T-cell (primary cell): ENCODE measurements at places on chromosomes 1 and 21. TPM values are rescaled to one million over a fixed set of nuclear protein-coding genes. Genes with fewer than 3 reads are reported as not detected.

HCRTR1 gene
- total RNA-seq: not detected

A3GALT2 gene
- total RNA-seq: not detected

RNU1-4 gene
- total RNA-seq: 3,650 TPM

DNA sequence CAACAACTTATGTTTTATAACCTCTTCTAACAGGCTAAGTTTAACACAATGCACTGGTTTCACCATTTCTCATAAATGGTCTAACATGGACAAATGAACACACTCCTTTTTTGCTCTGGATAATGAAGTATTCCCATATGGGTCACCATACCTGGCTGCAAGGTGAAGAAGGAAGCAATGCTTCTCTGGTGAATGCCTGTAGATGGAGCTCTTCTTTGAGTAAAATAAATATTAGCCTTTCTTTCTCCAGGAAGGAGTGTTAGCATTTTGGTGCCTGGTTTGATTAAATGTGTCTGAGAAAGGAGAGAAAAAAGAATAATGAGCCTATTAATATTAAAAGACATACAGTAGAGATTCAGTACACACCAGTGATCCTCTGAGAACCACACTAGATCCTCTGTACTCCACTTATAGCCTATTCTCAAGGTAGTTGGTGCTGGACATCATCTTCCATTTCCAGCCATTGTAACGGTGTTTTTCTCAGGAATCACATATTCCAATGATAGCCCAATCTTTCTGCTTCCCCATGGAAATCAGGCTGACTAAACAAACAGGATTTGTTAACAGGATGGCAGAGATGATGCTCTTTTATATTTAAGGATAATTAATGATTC, 17.6 kb downstream of the MTFR1L start:
- DNase-seq: no peak

CDA gene
- total RNA-seq: 0.35 TPM

DNA sequence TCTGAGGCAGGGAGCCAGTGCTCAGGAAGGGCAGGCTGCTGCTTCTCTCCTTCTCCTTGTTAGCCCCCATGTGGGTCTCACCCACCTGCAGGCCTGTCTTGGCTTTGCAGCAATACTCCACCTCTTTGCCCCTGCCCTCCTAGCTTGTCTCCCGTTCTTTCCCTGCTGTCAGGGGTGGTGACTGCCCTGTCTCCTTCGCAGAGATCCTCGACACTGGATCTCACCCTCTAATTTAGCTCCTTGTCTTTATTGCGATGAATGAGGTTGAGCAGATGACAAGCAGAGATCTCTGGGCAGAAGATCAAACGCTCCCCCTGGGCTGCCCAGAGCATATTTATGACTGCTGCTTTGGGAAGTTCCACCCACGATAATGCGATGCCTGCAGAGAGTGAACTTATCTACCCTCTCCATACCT, 199.2 kb downstream of the ROR1 start:
- DNase-seq: no peak

- no peak for DNase-seq
These were observed 16.5 kb downstream of the CCDC30 start for GRCh38 chr1:42479621-42480020.

- DNase-seq: no peak
These were observed 2.7 kb downstream of the ZBTB18 start for GRCh38 chr1:244053831-244054230.

CFHR5 gene
- total RNA-seq: not detected

- DNase-seq: no peak
These were observed 96.6 kb downstream of the LMX1A start for GRCh38 chr1:165259706-165260428.

GRCh38 chr21:41868062-41868710, 11.0 kb downstream of the PRDM15 start:
- DNase-seq: no peak

DNA sequence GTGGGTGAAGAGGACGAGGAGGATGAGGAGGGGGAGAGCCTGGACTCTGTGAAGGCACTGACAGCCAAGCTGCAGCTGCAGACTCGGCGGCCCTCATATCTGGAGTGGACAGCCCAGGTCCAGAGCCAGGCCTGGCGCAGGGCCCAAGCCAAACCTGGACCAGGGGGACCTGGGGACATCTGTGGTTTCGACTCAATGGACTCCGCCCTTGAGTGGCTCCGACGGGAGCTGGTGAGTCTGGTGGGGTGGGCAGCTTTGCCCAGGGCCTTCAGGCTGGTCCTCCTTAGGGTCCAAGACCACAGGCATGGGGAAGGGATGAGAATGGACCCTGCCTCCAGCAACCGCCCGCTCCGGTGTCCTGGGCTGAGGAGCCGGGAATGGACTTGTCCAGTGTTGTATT, 430 bp downstream of the FAM167B start:
- DNase-seq: no peak

NR5A2 gene
- total RNA-seq: 0.19 TPM

DNA sequence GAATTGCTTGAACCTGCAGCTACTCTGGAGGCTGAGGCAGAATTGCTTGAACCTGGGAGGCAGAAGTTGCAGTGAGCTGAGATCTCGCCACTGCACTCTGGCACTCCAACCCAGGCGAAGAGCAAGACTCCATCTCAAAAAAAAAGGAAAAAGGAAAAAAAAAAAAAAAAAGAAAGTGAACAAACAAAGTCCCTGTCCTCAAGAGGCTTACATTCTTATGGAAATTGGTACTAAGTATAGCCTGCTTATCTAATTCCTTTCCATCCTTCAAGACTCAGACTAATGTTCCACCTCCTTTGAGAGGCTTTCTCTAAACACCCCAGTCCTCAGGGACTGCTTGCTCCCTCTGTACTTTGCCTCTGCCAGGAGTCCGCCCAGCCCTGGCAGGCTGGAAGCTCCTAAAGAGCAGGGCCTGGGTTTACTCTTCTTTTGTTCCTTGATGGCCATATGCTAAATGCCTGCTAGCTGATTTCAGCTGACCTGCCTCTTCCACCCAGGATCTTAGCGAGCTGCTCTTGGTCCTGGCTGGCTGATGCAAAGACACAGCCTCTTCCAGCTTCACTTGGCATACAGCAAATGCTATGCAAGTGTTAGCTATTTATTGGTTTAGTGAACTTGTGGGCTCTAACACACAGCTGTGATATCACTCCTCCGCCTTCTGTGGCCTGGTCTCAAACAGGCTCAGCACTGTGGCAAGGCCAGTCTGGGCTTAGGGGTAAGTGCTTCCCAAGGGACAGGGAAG, 9.8 kb downstream of the SLC9A1 start:
- DNase-seq: no peak

DNA sequence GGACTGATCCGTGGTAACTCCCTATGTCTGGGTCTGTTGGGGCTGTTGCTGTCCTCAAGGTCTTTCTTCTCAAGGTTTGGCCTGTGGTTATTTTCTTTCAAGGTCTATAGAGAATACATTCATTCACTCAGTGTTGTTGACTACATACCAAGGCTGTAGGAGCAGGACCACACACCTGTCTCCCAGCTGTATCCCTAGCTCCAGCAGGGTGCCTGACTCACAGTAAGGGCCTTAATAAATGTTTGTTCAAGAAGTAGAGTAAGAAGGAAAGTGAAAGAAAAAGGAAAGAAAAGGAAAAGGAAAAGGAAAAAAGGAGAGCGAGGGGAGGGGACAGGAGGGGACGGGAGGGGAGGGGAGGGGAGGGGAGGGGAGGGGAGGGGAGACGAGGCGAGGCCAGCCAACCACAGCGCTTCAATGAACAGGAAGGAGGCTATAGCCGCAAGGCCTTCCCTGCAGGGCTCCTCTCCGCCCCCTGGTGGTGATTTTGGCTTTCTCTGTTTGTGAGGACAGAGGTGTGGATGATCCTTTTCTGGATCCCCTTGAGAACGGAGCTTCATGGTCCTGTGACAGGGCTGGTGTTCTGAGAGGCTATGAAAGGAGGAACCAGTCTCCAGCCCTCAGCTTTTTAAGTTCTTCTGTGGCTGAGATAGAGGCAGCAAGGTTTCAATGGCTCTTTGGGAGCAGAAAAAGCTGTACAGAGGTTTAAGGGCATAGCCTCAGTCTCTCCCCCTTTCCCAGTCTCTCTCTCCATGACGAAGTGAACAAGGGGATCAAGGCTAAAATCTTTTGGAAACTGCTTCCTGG, 30.6 kb upstream of the LCE5A start:
- peak; percentile 72 for DNase-seq

PTPRU gene
- 0.82 TPM for total RNA-seq

ZNF695 gene
- total RNA-seq: not detected

DNA sequence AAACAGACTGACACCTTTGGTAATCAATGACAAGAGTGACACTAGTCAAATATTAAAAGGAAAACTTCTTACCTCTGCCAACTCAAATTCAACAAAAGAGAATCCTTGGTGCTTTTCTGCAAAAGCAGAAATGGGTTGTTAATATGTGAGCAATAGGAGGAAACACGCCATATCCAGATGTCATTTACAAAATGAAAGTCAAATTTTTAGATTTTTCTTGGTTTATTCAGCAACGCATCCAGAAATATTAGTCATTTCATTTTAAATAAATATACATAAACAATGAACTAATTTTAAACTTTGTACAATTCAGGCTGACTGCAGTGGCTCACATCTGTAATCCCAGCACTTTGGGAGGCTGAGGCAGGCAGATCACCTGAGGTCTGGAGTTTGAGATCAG, 22.3 kb downstream of the PABPC4 start:
- no peak for DNase-seq

- no peak for DNase-seq
These were observed 996 bp upstream of the SH3BGRL3 start for GRCh38 chr1:26278724-26279455.

GRCh38 chr1:59605761-59606160, 209.0 kb upstream of the HOOK1 start:
- no peak for DNase-seq

DNA sequence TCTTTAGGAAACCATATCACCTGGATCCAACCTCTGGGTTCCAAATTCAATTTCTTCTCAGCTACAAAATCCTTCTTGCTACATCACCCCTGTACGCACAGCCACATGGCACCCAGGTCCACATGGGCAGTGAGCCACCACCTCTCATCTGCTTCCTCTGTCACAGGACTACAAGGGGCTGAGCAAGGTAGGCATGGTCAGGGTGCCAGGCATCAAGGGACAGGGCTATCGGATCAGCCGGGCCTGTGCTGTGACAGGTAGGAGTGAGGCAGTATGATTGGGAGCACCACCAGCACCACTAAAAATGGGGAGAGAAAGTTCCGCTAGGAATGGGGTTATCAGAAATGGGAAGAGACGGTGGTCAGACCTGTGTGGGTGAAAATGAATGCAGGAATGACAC, 29.4 kb downstream of the S100A6 start:
- DNase-seq: no peak

DNA sequence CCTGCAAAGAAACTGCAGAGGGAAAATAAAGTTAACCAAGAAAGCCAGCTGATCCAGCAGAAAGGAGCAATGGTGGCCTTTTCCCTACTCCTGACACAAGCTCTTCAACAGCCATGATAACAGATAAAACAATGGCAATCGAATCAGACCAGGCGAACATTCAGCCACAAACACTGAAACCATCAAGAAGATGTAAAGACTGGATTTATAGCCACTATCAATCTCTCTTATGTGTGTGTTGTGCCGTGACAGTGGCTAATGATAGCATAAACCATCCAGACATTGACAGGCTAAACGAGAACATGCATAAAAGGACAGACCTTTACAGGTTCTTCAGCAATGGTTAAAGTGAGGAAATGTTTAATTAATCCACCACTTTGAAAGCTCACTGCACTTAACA, 78.1 kb upstream of the RAB4A start:
- no peak for DNase-seq

GRCh38 chr1:239276051-239276450, 110.3 kb upstream of the CHRM3 start:
- no peak for DNase-seq

DNA sequence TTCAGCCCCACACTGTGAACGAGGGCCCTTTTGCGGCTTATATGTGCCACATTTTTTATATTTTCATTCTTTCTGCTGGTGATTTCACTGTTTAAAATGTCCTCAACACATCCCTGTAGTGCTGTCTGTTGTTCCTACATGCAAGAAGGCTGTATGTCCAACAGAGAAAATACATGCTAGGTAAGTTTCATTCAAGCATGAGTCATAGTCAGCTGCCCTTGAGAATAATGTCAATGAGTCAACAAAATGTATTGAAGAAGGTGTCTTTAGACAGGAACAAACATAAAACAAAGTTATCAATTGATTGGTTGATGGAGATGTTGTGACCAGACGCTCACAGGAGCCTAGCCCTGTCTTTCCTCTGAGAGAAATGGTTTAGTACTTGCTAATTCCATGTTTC, 553.4 kb downstream of the PLPP3 start:
- DNase-seq: no peak

OR6P1 gene
- total RNA-seq: not detected

CNN3 gene
- 7.3 TPM for total RNA-seq

TEDDM1 gene
- not detected for total RNA-seq
